ENCODE measurements at places on chromosomes 6 and 20. TPM values are rescaled to one million over a fixed set of nuclear protein-coding genes. Genes with fewer than 3 reads are reported as not detected.

Gene CAPN11
- total RNA-seq: 0.39 TPM

GRCh38 chr6:149580880-149581279 is 14.7 kb downstream of the GINM1 start:
- no peak for DNase-seq
- no peak overlapping the region for H3K4me3 ChIP-seq
- H3K36me3 ChIP-seq: no peaks in the 10 kb centered on the region
- H3K27ac ChIP-seq: no peak overlapping the region

GRCh38 chr20:47777220-47777619 is 8.1 kb downstream of the SULF2 start:
- no peak for DNase-seq
- H3K27ac ChIP-seq: no peak overlapping the region
- H3K4me1 ChIP-seq: no peaks in the 10 kb centered on the region
- no peaks in the 10 kb centered on the region for H3K27me3 ChIP-seq

Gene ULBP1
- total RNA-seq: 12.4 TPM

DNA sequence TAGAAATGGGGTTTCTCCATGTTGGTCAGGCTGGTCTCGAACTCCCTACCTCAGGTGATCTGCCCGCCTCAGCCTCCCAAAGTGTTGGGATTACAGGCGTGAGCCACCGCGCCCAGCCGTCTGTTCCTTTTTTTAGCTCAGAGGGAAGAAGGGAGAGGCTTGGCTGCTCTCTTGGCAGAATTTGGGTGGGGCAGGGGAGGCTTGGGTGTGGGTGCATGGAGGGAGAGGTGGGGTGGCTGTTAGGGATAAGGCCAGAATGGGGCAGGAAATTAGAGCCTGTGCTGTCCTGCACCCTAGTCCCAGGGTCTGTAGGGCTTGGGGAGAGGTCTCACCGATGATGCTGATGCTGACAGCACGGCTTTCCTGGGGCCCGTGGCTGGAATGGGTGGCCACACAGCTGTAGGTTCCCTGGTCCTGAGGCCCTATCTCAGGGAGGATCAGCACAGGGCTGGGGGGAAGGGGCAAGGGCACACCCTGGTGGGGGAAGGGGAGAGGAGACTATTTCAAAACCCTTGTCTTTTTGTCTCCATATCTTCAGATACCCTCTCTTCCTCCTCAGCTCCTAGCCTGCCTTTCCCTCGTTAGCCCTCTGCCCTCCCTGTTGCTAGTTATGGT is 2.0 kb downstream of the AGER start:
- H3K27ac ChIP-seq: no peak overlapping the region
- H3K4me3 ChIP-seq: no peak overlapping the region
- no peaks in the 10 kb centered on the region for H3K27me3 ChIP-seq
- H3K4me1 ChIP-seq: peaks cover 63% of the 10 kb centered on the region
- DNase-seq: no peak

Gene COL21A1
- total RNA-seq: not detected

DNA sequence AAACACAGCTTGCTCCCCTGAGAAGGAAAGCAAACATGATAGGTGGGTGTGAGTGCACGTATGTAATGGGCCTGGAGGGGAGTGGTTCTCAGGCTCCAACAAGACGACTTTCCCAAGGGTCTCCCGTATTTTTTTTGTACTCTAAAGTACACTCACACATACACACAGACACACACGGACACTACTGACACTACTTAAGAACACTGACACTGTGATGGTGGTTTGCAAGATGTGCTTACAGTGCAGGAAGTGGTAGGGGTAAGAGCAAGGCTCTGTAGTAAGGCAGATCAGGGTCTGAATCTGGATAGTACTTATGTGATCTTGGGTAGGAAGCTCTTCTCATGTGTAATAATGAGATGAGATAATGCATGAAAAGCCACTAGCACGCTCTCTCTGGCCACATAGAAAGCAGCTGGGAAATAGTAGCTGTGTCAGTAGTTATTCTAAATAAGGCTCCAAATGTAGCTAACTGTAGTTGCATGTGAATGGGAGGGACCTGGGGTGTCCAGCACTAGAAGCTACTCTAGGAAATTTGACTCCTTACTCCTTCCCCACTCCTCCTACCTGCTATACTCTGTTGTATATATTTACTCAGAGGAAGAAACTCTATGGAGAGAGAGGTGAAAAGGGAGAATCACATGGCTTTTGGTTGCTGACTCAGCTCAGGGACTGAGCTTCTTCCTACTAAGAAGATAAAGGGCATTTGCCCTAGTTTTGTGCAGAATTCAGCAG is 8.4 kb upstream of the ZBTB24 start:
- H3K27me3 ChIP-seq: no peaks in the 10 kb centered on the region
- no peaks in the 10 kb centered on the region for H3K36me3 ChIP-seq
- peak overlapping the region; percentile 61 for H3K27ac ChIP-seq
- DNase-seq: peak; percentile 34
- peaks cover 42% of the 10 kb centered on the region for H3K4me1 ChIP-seq
- H3K4me3 ChIP-seq: peak overlapping the region; percentile 65

Gene CHMP4B
- total RNA-seq: 104 TPM

Gene TP53TG5
- total RNA-seq: 0.83 TPM

GRCh38 chr20:10662661-10663458 is 10.9 kb downstream of the JAG1 start:
- H3K27me3 ChIP-seq: peaks cover 54% of the 10 kb centered on the region
- H3K4me1 ChIP-seq: no peaks in the 10 kb centered on the region
- no peak overlapping the region for H3K4me3 ChIP-seq
- peaks cover 1% of the 10 kb centered on the region for H3K36me3 ChIP-seq

DNA sequence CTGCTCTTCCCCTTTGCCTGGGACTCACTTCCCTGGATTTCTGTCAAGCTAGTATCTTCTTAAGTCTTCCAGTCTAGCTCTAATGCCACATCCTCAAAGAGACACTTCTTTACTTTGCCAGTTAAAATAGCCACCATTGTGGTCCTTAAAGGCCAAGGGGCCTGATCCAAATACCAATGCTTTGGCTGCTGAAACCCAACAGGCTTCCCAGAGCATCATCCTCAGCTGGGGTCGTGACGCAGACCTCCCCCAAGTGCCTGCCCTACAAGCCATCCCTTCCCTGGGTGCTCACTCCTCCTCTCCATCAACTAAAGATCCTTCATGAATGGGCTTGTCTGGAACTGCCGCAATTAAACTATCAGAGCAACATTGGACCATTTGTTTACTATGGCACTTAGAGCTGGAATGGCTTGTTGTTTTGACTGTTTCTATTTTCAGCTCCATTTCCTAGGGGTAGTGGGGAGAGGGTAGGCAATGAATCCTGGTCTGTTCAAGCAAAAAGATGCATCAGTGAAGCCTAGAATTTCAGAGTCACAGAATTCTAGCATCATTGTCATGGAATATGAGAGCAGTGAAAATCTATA is 79.6 kb upstream of the SIRPA start:
- H3K27ac ChIP-seq: no peak overlapping the region
- H3K27me3 ChIP-seq: peaks cover 58% of the 10 kb centered on the region
- no peak for DNase-seq
- H3K4me1 ChIP-seq: peaks cover 33% of the 10 kb centered on the region

Gene FERMT1
- total RNA-seq: 0.34 TPM

Gene HLA-DQB1
- 2.9 TPM for total RNA-seq

DNA sequence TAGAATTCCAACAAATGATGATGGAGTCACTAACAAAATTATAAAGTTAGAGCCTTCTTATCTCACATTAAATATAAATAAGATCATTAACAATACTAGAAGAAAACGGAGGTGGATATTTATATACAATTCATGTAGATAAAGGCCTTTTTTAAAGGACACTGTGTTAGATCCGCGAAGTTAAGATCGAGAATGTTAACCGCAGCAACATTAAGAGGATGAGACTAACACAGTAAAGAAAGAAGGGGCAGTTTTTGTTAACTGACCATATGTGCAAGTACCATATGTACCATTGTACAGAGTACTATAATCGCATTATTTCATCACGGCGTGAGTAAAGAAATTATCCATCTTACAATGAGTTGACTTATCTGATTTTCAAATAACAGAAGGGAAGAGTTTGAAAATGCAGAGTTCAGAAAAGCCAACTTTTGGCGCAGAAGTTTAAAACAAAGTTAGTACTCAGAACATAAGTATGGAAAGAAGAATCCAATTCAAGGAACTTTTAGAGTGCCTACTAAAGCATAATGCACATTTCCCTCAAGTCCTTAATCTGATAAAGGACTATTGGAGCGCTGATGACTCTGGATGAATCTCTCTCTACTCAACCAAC is 1.4 kb downstream of the FBXL4 start:
- H3K36me3 ChIP-seq: peaks cover 13% of the 10 kb centered on the region
- DNase-seq: no peak
- H3K4me1 ChIP-seq: peaks cover 47% of the 10 kb centered on the region
- peak overlapping the region; percentile 94 for H3K27ac ChIP-seq

GRCh38 chr6:16244869-16245451 is 6.6 kb downstream of the GMPR start:
- H3K4me1 ChIP-seq: no peaks in the 10 kb centered on the region
- no peak overlapping the region for H3K27ac ChIP-seq
- H3K27me3 ChIP-seq: peaks cover 19% of the 10 kb centered on the region
- no peaks in the 10 kb centered on the region for H3K36me3 ChIP-seq
- H3K4me3 ChIP-seq: no peak overlapping the region

Gene KIF25
- 0.34 TPM for total RNA-seq

Gene MCHR2
- not detected for total RNA-seq

GRCh38 chr20:11112832-11113231 is 439.0 kb upstream of the JAG1 start:
- no peaks in the 10 kb centered on the region for H3K27me3 ChIP-seq
- H3K27ac ChIP-seq: no peak overlapping the region
- no peak overlapping the region for H3K4me3 ChIP-seq
- no peaks in the 10 kb centered on the region for H3K4me1 ChIP-seq
- H3K36me3 ChIP-seq: no peaks in the 10 kb centered on the region

Measured in activated T-cell treated with anti-CD3 and anti-CD28 coated beads, Interleukin-2, amount 50 U/mL, for 72 hours (primary cell).